ENCODE measurements at places on chromosomes 1 and 21.
A peak's percentile ranks its signal among the peaks of the same experiment; 100 is the strongest.

- DNase-seq = no peak
Observed at GRCh38 chr21:43347461-43348169, 79.3 kb downstream of the SIK1 start.

DNA sequence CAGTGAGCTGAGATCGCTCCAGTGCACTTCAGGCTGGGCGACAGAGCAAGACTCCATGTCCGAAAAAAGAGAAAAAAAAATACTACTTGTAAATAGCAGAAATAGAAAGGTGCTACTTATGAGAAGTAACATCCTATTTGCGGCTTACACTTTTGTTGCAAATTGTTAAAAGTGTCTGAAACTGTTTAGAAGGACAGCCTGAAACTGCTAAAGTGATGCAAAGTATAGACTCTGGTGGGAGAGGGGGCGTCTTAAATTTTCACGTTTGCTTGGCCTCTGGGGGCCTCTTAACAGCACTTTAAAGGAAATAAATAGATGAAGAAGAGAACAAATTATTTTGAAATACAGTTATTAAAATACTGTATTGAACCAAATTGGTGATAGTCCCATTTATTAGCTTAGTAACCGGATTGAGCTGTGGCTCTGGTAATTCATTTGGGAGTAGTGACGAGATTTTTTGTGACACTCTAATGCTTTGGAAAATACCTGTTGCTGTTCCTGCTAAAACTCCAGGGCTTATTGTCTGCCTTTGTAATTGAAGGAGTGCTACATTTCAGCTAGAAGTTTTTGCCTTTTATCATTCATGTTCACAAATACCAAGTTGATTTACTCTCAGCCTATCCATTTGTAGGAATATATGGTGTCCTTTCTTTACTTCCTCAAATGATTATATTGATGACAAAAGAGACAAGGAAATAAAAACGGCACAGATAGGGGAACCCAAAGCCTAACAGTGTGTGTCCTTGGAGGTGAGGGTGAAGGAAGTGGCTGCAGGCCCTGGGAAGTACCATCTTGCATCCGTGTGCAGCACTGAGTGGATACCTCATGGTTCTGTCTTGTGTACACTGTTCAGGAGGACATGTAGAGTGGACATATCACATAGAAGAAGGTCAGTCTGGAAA lies 6.2 kb downstream of the PKNOX1 start:
- no peak for DNase-seq

GRCh38 chr1:114154963-114155322 lies 1.3 kb upstream of the SYT6 start:
- DNase-seq = peak; percentile 91

- DNase-seq = no peak
Observed at GRCh38 chr21:21231913-21232312, 233.7 kb downstream of the NCAM2 start.

- no peak for DNase-seq
Observed at GRCh38 chr1:227759341-227760300, 24.4 kb downstream of the SNAP47 start.

DNA sequence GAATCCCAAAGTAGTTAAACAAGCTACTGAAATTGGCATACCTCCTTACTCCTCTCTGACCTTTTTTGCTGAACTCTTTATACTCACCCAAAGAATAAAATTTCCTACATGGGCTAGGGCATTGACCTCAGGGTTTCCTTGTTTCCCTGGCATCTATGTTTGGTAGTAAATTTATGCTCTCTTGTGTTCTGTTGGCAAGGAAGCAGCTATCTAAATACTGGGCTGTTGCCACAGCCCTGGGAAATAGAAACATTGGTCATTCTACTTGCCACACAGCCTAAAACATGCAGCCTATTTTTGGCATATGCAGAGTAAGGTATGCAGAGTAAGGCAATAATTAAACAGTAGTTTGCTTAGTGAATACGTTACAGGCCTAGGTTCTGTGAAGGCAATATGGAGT lies 351.4 kb downstream of the HLX start:
- no peak for DNase-seq

Measured in nephron progenitor cell (in vitro differentiated cells).